Cardiac septum (tissue), 1 donor: ENCODE measurements at places on chromosomes 13 and 19. TPM values are rescaled to one million over a fixed set of nuclear protein-coding genes. Genes with fewer than 3 reads are reported as not detected.
A peak's percentile ranks its signal among the peaks of the same experiment; 100 is the strongest.

- DNase-seq, result no peak
Measured at GRCh38 chr19:16769385-16769784, 49.7 kb downstream of the NWD1 start.

ZNF610 gene
- 2.8 TPM for total RNA-seq

DNA sequence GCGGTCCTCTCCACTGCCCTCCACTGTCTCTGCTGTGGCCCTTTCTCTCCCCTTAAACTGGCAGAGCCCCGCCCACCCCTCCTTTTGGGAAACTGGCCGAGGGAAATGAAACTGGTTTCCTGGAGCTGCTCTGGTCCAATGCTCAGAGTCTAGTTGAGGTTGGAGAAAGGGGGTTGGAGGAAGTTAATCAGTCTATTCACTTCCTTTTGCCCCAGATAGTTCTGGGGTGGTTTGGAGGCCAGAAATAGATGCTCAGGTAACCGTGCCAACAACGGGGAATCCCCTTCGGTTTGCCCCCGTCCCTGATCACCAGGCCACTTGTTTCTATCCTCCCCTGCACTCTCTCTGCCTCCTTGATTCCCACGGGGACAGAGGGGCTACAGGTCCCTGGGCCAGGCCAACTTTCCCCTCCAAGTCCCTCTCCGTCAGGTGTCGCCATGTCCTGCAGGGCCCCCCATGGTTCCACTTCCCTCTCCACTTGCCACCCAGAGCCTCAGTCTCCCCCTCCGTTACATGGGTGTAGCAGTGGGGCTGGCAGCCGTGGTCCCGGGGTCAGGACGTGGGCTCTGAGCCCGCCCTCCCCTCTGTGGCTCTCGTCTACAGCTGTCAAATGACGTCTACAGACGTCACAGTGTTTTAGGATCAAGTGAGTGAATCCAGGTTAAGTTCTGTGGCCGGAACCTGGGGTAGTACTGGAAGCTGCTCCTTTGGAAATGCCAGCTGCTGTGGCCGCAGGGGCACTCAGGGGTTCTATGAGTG is at the start of gene IL4I1:
IL4I1 (minus strand) TSS at position 25 of the 759 bp plus-strand sequence. CDS start 727 bp downstream, outside the sequence.
- DNase-seq, result no peak

GRCh38 chr19:5126498-5127223 is 157.7 kb downstream of the KDM4B start:
- no peak for DNase-seq

GRCh38 chr19:49872245-49873128 is 4.7 kb downstream of the AKT1S1 start:
- DNase-seq, result no peak

NPHS1 gene
- not detected for total RNA-seq

C19orf67 gene
- not detected for total RNA-seq

HCN2 gene
- total RNA-seq, result 12.0 TPM

GRCh38 chr13:109517517-109517916 is 268.9 kb downstream of the IRS2 start:
- no peak for DNase-seq

DNA sequence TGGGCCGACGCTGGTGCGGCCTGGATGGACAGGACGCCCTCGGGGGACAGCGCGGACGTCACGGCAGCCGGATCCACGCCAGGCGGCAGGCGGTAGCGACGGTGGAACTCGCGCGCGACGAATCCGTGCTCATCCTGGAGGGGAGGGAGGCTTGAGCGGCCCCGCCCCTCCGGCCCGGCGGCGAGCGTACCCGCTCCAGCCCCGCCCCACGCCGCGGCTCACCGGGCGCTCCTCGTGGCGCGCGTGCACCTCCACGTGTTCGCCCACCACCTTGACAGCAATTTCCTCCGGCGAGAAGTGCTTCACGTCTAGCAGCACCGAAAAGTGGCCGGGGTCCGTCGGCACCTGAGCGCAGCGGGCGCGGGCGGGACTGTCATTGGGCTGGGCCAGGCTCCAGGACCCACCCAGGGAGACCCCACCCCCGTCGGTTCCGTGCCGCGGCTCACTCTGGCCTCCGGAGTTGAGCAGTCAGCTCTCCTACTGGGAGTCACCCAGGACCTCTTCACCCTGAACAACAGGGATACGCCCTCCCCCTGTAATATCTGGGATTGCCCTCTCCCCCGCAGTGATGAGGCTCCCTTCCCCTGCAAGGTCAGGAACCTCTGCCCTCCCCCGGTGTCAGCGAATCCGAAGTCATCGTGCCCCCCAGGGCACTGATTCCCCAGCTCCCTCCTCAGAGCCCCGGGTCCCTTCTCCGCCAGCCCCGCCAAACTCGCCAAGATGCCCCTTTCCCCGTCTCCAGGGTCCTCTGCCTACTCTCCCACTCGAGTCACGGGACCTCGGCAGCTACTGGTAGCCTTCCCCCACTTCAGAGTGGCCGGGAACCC is 1.1 kb downstream of the HSPB6 start:
- peak; percentile 91 for DNase-seq

DNA sequence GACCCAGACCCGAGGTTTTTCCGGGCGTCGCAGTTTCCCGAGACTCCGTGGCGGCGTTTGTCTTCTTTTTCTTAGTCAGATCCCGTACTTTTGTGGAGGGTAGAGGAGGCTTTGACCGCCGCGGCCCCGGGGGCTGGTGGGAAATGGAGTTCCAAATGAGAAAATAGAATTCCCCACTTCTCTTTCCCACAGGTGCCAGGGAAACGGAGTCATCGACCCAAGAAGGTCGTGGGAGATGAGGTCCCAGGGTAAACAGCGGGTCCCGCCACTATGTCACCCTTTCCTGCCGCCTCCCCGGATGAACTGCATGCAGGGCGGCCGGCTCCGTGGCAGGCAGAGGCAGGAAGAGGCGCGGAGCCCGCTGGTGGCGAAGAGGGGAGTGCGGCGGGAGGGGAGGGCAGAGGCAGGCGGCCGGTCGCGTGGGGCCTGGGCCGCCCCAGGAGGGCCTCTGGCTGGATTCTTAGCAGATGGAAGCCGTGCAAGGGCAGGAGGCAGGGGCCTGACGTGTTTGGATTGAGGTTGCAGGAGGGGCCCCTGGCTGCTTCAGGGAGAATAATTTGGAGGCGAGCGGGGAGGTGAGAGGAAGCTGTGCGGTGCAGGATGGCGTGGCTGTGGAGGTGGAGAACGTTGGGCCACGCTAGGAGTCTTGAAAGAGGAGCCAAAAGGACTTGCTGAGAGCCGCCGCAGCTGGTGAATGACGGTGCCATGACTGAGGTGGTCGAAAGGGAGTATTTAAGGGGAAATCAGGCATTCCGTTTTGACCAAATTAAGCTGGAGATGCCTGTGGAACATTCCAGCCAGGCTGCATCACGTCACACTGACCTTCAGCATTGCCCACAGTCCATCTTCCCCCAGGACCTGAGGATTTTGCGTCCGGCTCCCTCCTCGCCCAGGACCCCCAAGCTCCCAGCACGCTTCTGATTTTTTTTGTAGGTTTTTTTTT is 11.7 kb downstream of the CYTH2 start:
- DNase-seq, result no peak

GRCh38 chr13:99331881-99332293 is 24.7 kb upstream of the GPR183 start:
- no peak for DNase-seq

CHST8 gene
- total RNA-seq, result 0.27 TPM

LHB gene
- not detected for total RNA-seq

- DNase-seq, result no peak
Measured at GRCh38 chr19:46723023-46723461, 6.1 kb upstream of the PRKD2 start.

LAIR1 gene
- 5.1 TPM for total RNA-seq

DNA sequence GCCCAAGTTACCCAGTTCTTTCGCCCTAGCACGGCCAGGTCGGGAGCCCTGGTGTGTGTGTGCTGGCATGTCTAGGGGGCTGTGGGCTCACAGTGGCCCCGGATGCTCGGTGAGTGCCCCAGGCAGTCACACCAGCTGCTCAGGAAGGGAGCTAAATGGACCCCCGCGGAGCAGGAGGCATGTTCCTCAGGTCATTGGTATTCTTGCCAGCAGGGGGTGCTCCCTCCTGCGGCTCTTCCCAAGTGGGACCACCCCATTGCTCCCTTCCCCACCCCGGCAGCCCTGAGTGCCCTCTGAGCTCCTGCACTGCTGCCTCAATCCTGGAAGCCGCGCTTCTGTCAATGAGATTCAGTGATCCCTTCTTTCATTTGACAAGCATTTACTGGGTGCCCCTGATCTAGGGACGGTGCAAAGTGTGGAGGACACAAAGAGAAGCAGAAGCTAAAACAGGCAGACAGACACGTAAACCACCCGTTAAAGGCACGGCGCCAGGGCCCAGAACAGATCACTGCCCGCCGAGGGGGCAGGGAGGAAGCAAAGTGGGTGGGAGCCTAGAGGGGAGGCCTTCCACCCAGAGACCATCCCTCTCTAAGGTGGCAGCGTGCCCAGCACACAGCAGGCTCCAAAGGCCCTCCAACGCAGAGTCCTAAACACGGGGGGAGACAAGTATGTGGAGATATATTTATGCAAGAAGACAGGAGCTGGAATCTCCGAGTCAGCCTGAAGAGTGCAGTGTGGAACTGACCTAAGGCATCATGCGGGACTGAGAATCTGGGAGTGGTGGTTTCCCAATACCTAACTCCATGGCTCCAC is 5.2 kb upstream of the ADPRHL1 start:
- DNase-seq, result no peak

DNA sequence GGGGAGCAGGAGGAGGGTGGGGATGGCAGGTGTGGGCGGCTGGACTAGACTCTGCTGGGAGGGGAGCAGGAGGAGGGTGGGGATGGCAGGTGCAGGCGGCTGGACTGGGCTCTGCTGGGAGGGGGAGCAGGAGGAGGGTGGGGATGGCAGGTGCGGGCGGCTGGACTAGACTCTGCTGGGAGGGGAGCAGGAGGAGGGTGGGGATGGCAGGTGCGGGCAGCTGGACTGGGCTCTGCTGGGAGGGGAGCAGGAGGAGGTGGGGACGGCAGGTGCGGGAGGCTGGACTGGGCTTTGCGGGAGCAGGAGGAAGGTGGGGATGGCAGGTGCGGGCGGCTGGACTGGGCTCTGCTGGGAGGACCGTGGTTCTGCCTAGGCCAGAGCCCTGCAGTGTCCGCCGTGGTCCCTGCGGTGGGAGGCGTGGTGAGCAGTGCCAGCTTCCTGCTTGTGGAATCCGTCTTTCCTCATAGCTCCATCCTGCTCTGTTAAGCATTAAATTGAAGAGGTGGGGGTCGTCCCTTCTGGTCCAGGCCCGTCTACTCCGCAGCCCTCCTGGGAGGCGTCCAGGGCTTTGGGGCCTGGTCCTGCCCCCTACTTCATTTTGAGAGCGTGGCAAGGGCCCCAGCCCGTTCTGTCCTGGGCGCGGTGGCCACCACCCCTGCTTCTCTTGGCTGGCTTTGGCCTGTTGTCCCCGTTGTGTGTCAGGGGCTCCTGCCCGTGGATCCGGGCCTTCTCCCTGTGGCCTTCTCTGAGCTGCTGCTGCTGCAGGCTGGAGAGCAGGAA is 4.7 kb downstream of the SPPL2B start:
- DNase-seq, result no peak

ACOD1 gene
- total RNA-seq, result not detected

AXL gene
- 13.0 TPM for total RNA-seq

GSX1 gene
- not detected for total RNA-seq

DNA sequence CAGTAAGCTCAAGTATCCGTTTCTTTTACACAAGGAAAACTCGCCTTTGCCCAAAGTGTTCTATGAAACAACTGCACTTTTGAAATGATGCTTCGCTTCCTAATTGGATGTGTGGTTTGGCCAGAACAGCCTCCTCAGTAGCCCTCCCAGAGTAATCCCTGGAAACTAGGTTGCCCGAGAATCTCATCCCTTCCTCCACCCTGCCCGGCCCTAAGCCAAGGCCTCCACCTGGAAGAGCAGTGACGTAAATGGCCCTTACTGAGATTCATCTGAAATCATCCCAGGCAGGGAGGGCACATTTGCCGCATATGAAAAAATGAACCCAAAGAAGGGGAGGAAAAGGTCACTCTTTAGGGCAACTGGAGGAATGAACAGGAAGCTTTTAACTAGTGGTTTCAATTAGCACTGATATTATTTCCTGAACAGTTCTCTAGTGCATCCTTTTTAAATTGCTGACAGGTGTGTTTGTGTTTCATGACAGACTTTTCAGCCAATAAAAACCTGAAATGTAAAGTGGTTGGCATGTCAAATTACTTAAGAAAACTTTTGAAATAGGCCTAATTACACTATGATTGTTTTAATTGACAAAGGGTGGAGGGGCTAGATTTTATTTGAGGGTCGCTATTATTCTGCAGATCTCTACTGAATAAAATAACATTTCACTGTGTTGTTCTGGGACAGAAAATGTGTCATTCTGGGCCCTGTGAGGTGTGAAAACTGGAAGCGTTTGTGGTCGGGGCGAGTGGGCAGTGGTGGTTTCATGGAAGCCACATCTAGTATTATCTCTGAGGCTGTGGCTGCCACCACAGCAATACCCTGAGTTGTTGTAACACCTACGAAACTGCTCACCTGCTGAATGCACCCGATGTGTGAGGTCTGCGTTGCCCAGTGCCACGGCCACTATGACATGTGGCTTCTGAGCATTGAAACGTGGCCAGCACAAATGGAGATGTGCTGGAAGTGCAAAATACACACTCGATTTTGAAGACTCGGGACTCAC is 112.1 kb downstream of the ZIC5 start:
- no peak for DNase-seq

DNA sequence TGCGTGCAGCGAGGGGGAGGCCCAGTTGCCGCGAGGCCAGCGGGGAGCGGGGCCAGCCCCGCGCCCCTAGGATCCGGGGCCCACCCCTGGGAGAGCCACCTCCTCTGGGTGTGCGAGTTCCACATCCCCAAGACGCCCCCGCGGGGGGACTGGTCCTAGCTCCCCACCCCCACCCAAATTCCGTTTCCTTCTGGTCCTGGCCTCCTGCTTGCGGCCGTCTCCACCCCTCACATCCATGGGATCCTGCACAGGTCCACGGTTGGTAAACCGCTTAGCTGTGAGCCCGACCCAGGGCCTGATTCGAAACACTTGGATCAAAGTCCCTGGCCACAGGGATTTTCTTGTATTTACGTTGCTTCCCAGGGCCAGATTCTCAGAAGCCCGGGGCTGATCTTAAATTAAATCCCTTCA is 324 bp upstream of the FBXO17 start:
- DNase-seq, result no peak

- no peak for DNase-seq
Measured at GRCh38 chr19:39852882-39853281, 6.7 kb upstream of the FBL start.

DNA sequence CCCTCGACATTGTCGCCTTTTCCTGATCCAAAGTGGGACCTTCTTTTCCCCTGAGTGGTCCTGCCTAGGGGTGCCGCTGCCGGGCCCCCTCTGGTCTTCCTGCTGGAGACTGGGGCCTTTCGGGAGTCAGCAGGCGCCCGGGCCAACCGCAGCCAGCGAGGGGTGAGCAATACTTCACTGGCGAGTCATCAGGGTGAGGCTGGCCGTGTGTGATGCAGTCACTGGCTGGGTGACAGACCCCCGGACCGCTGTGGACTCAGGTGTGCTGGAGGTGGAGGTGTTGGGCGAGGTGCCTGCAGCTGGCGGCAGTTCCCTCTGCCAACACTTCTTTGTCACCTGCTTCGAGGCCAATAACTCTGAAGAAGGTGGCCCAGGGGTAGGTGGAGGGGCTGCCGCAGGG is 1.5 kb upstream of the CGB5 start:
- no peak for DNase-seq

KASH5 gene
- total RNA-seq, result not detected

CDC42EP5 gene
- 14.2 TPM for total RNA-seq

- no peak for DNase-seq
Measured at GRCh38 chr13:38871275-38871674, 119.4 kb downstream of the STOML3 start.

CCDC70 gene
- total RNA-seq, result not detected
